Myometrial cell (primary cell): ENCODE measurements at places on chromosomes 2 and 18. TPM values are rescaled to one million over a fixed set of nuclear protein-coding genes. Genes with fewer than 3 reads are reported as not detected.

MITD1 gene
- 23.2 and 31.4 TPM in 2 replicates for total RNA-seq

ABCG8 gene
- total RNA-seq, result not detected in 2 replicates

SCG2 gene
- total RNA-seq, result under 0.01 and 0.53 TPM in 2 replicates

ST8SIA5 gene
- not detected in 2 replicates for total RNA-seq

FIGN gene
- total RNA-seq, result 0.86 and 1.1 TPM in 2 replicates

VIT gene
- 1.4 and 1.8 TPM in 2 replicates for total RNA-seq

SLC16A14 gene
- 3.5 and 5.2 TPM in 2 replicates for total RNA-seq

FAP gene
- total RNA-seq, result 72.6 and 84.9 TPM in 2 replicates

CAPN13 gene
- not detected in 2 replicates for total RNA-seq

NAPG gene
- total RNA-seq, result 22.2 and 22.7 TPM in 2 replicates

ITGA4 gene
- total RNA-seq, result 106 and 126 TPM in 2 replicates

PDCD1 gene
- not detected in 2 replicates for total RNA-seq

PER2 gene
- 2.7 and 4.0 TPM in 2 replicates for total RNA-seq

UGT1A3 gene
- not detected in 2 replicates for total RNA-seq

THSD7B gene
- under 0.01 TPM in 1 of 2 replicates, not detected in the other for total RNA-seq

EPHA4 gene
- 7.8 TPM in 2 replicates for total RNA-seq

IL36RN gene
- total RNA-seq, result not detected in 2 replicates

MATN3 gene
- total RNA-seq, result 3.5 and 6.2 TPM in 2 replicates

CFC1 gene
- not detected in 2 replicates for total RNA-seq
